Liver (tissue), 10 donors: ENCODE measurements at places on chromosomes 2 and 18. TPM values are rescaled to one million over a fixed set of nuclear protein-coding genes. Genes with fewer than 3 reads are reported as not detected.

Gene CNDP1
- total RNA-seq, result 0.09 TPM

Gene UPP2
- 1.2 TPM for total RNA-seq

Gene SULT1C4
- 1.6 TPM for total RNA-seq

Gene LOXL3
- total RNA-seq, result 2.8 TPM

Gene LRRFIP1
- 56.1 TPM for total RNA-seq
